ENCODE measurements at places on chromosomes 4 and X.

- no peak for DNase-seq
These were observed 40.9 kb upstream of the EOLA2 start for GRCh38 chrX:149979126-149979644.

DNA sequence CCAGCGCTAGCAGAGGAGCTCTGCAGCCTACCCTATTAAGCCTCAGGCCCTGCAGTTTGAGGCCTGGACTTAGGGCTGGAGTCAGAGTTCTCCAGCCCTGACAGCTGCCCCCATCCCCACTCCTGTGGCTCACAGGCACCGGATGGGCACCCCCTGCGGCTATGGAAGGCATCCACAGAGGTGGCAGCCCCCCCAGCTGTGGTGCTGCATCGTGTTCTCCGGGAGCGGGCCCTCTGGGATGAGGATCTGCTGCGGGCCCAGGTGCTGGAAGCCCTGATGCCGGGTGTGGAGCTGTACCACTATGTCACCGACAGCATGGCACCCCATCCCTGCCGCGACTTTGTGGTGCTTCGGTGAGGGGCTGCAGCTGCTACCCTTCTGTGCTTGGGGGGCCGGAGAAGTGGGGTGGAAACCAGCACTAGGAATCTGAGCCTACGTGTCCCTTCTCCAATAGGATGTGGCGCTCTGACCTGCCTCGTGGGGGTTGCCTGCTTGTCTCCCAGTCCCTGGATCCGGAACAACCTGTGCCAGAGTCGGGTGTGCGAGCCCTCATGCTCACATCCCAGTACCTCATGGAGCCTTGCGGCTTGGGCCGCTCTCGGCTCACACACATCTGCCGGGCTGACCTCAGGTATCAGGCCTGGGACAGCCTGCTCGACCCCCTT is 76.2 kb downstream of the STARD8 start:
- DNase-seq = no peak

DNA sequence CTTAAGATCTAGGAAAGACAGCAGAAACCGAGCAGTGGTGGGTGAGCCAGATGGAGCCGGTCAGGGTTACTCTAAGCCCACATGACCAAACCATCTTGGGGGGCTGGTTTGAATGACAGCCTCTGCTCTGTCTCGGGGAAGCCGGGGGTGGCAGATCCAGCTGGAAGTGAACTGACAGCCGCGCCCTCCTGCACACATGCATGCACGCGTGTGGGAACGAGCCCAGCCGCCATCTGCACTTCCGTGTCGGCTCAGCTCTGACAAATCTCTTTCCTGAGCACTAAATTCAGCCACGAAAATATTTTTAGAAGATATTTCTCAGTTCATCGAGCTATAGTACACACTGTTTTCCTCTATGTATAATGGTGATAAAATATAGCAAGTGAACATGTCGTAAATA is 115.5 kb downstream of the DCTD start:
- peak; percentile 90 for DNase-seq

DNA sequence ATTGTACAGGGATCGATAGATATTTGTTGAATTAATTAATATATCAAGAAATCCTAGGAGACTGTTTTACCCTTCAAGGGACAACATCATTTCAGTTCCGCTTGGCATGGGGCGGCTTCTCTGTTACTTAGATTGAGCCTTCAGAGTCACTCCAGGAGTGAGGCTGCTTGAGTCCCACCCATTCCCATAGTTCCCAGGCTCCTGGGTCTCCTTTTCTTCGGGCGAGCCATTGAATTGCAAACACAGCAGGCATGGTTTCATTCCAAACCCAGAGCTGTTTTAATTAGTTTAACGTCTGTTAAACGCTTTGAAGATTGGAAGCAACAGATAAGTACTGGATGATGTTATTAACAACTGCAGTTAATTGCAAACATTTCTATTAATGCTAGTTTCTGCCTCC is 571 bp upstream of the EDA start:
- DNase-seq = no peak

- DNase-seq = peak; percentile 75
These were observed at the start of gene AR for GRCh38 chrX:67543818-67544217. TSS of gene AR (plus strand) at chrX:67544021. CDS start at chrX:67545147, 1,126 bp downstream.

DNA sequence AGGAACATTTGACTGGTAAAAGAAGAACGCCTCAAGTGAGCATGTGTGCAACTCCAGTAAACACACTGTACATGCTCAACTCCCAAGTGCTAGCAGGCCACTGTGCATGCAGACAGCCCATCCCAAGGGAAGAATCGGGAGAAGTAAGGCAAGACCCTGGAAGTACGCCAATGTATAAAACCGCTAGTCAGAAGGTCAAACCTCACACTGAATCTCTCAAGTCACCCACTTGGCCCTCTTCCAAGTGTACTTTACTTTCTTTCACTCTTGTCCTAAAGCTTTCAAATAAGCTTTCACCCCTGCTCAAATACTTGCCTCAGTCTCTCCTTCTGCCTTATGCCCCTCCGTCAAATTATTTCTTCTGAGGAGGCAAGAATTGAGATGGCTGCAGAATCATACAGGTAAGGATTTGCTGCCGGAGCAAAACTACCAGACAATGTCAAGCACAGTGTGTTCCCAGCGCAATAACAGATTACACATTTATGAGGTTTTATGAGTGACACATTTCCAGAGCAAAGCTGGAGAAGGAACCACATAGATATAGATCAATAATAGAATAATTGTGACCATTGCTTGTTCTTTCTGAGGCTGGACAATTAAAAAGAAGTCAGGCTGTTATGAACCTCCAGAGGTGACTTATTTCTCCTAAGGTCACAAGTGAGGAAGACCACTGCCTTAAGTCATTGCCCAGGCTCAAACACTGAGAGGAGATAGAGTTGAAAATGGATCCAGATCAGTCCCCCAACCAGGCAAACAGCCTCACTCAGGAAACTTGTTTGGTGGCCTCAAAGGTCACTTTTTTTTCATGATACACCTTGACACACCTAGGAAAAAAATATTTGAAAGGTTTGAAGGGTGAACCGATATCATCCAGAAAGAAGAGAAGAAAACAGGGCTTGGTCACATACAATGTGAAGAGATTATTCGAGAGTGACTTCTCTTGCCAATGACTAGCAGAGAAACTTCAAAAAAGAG is 26.3 kb downstream of the CXCL1 start:
- no peak for DNase-seq

GRCh38 chrX:13750812-13751211 is 16.3 kb downstream of the OFD1 start:
- DNase-seq = no peak

- DNase-seq = no peak
These were observed 283.8 kb upstream of the IL1RAPL1 start for GRCh38 chrX:28303486-28303885.

DNA sequence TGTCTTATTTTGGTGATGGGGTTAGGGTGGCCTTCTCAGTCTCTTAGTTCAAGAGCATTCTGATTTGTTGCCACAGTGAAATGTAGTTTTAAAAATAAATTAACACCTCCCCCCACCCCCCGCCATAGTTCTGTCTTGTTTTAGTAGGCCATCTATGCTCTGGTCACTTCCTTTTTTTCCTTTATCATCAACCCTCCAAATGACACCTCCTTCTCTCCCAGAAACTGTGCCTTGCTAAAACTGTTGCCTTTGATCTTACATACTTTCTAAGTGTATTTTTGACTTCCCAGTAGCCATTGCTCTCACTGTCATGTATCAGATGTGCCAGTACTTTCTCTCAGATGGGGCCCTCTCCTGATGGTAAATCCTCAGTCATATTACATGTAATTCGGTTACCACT is 14.5 kb upstream of the NDUFC1 start:
- DNase-seq = no peak

- DNase-seq = no peak
These were observed 76.4 kb downstream of the EGF start for GRCh38 chr4:109989044-109989443.

- no peak for DNase-seq
These were observed 566.8 kb downstream of the PDHA2 start for GRCh38 chr4:96406742-96407141.

- DNase-seq = no peak
These were observed 1359.5 kb downstream of the TECRL start for GRCh38 chr4:63049726-63050125.

- DNase-seq = no peak
These were observed 175.9 kb downstream of the AFAP1 start for GRCh38 chr4:7763788-7764187.

DNA sequence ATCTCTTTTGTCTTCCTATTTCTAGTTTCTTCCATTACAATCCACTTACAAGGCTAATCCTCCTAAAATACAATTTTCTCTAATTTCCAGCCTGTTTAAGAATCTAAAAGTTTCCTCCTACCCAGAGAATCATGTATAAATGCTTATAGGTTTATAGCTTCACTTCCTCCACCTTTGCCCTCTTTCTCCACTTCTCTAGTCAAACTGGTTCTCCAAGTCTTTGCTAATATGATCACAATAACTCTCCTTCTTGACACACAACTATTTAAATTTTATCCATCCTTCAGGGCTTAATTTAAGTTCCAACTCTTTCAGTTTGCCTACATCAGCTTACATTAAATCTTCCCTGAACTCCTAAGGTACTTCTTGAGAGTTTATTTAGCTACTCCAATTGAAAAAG is 69.2 kb downstream of the RPS6KA6 start:
- no peak for DNase-seq

GRCh38 chrX:42260854-42261253 is 337.5 kb upstream of the CASK start:
- no peak for DNase-seq

DNA sequence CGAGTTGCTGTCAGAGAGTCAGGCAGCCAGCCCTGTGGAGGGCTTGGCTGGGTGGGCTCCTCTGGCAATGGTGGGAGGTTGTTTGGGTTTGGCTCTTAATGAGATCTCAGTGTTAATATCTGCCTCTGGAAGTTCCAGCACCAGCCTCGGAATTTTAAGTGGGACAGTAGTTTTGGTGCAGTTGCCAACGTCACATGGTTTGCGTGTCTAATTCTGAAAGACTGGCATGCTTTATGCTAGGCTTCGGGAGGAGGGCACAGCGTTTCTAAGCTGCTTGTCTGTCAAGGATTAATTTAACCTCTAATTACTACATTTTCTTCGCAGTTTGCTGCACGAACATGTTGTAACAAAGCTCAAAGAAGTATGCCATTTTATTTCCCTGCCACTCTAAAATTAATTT is 9.2 kb downstream of the MAMLD1 start:
- peak; percentile 84 for DNase-seq

DNA sequence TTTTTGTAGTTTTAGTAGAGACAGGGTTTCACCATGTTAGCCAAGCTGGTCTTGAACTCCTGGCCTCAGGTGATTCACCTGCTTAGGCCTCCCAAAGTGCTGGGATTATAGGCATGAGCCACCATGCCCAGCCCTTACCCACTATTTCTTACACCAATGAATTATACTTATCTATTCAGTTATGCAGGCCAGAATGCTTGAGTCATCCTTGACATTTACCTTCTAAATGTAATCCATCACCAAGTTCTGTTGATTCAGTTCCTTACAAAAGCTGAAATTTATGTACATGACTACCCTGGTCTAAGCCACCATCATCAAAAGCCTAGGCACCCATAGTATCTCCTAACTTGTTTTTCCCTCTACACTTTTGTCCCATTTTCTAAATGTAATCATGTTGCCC is 585.7 kb downstream of the IL15 start:
- no peak for DNase-seq

- DNase-seq = no peak
These were observed 7.1 kb downstream of the PASD1 start for GRCh38 chrX:151570561-151570960.

- peak; percentile 59 for DNase-seq
These were observed 104.4 kb downstream of the PJA1 start for GRCh38 chrX:69060631-69061408.

- no peak for DNase-seq
These were observed 5.9 kb upstream of the SEPTIN6 start for GRCh38 chrX:119698845-119699244.

GRCh38 chr4:114284629-114285028 is 305.2 kb upstream of the ARSJ start:
- DNase-seq = no peak
